Activated CD4-positive, alpha-beta T cell treated with anti-CD3 and anti-CD28 coated beads, Interleukin-2, Interleukin-6, amounts not matched to agents 100 ng/mL and 50 ng/mL, durations not matched to agents 16 hours and 8 hours (primary cell): ENCODE measurements at places on chromosomes 3 and 15.
A peak's percentile ranks its signal among the peaks of the same experiment; 100 is the strongest.

DNA sequence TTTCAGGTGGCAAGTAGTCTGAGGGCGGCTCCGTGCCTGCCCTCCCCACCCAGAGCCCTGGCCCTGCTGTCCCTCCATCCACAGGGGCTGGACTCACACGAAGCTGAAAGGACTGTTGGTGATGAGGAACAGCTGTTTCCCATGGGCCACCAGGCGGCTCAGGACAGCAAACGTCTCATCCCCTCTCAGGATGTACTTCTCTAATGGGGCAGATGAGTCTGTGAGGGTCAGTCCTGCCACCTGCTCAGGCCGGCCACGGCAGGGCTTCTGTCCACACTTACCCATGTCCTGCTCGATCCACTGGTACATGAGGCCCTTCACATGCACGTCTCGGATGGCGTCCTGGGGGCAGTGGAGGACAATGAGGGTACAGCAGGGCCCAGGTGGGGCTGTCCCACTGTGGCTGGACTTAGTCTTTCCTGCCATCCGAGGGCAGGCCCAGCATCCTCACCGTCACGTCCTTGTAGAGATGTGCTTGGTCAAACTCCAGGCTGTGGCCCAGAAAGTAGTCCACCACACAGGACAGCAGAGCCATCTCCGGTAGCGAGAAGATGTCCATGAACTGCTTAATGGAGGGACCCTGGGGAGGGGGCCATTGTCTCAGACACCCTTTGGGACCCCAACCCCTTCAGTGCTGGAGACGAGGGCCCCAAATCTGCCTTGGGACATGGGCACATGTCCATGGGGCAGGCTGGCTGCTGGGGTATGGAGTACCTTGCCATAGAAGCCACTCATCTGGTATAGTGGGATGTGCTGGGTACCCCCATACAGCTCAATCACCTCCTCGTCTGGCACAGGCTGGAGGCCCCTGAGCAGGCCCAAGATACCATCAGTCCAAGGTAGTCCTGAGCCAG, 5.7 kb downstream of the NT5DC2 start:
- DNase-seq: no peak

GRCh38 chr3:166510382-166510781, 673.2 kb upstream of the BCHE start:
- no peak for DNase-seq

- no peak for DNase-seq
Observed at GRCh38 chr3:117017135-117017894, 307.7 kb downstream of the TUSC7 start.

- peak; percentile 35 for DNase-seq
Observed at GRCh38 chr3:4820296-4821121, 158.7 kb upstream of the BHLHE40 start.

GRCh38 chr3:151483961-151484520, 23.2 kb upstream of the IGSF10 start:
- DNase-seq: no peak

GRCh38 chr3:46206282-46207015, 1.7 kb downstream of the CCR1 start:
- DNase-seq: no peak
